ENCODE measurements at places on chromosomes 13 and 19. TPM values are rescaled to one million over a fixed set of nuclear protein-coding genes. Genes with fewer than 3 reads are reported as not detected.
A peak's percentile ranks its signal among the peaks of the same experiment; 100 is the strongest.

The ZNF780A gene
- 14.4 TPM for total RNA-seq

The SIGLEC8 gene
- not detected for total RNA-seq

The ATP8A2 gene
- 1.1 TPM for total RNA-seq

The PLPPR3 gene
- 18.2 TPM for total RNA-seq

The ZNF737 gene
- total RNA-seq = 15.3 TPM

GRCh38 chr19:5093948-5094718 is 125.2 kb downstream of the KDM4B start:
- DNase-seq = no peak

DNA sequence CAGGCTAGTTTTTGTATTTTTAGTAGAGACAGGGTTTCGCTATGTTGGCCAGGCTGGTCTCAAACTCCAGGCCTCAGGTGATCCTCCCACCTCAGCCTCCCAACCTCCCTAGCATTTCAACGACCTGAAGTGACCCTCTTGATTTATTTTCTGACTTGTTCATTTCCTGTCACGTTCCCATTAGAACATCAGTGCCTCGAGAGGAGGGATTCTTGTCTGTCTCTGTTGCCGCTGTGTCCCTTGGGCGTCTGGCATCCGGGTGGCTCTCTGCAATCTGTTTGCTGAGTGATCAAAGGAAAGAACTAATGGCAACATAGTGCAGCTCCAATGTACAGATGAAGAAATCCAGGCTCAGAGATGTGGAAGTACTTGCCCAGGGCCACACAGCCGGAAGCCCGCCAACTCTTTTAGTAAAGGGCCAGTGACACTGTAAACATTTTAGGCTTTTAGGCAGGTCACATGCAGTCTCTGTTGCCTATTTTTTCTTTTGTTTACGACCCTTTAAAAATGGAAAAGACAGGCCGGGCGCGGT is 47.5 kb downstream of the NFIC start:
- DNase-seq = no peak

DNA sequence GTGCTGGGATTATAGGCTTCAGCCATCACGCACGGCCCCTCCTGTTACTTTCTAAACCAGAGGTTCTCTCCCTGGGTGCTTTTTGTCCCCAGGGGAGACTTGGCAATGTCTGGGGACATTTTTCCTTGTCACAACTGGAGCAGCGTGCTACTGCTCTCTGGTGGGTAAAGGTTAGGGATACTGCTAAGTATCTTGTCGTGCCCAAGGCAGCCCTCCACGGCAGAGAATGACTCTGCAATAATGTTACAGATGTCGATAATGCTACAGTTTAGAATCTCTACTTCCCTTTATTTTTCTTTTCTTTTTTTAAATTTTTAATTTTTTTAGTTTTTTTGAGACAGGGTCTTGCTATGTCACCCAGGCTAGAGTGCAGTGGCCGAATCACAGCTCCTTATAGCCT is 38.0 kb downstream of the ADGRE1 start:
- DNase-seq = no peak

- DNase-seq = no peak
Measured at GRCh38 chr19:44303976-44304568, 753 bp downstream of the ZNF235 start.

DNA sequence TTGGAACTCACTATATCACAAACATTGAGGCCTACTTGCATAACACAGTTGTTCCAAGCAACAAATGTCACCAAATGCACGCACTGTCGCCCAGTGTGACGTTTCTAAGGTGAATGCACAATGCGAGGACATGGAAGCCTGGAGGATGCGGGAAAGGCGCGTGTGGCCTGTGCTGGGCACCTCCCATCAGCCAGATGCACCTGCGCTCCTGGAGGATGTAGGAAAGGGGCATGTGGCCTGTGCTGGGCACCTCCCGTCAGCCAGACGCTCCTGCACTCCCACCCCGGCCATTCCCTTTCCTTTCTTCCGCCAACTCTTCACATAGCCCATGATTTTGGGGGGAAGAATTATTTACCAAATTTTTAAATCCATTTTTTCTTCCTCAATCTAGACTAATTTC is 202.4 kb upstream of the SOX1 start:
- no peak for DNase-seq

- no peak for DNase-seq
Measured at GRCh38 chr13:32530841-32531253, 7.7 kb downstream of the N4BP2L2 start.

- no peak for DNase-seq
Measured at GRCh38 chr19:16540948-16541347, 1.3 kb downstream of the CHERP start.

- no peak for DNase-seq
Measured at GRCh38 chr19:28785971-28786370, 427.0 kb downstream of the UQCRFS1 start.

- no peak for DNase-seq
Measured at GRCh38 chr19:50909240-50910070, 1.7 kb downstream of the KLK4 start.

DNA sequence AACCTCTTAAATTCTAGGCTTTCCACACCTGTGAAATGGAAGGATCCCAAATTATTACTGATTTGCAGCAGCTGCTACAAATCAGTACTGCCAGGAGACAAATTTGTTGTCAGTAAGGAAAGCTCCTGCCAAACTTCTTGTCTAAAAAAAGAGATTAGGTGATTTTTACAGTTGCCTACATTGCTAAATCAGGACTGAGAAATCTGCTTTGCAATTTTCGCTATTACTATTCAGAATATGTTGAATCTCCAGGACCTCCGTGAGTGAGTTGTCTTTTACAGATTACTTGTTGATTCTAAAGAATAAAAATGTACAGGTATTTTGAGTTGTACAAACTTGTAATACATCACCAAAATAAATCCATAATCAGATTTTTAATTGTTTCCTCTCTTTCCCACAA is 1815.9 kb downstream of the PCDH9 start:
- no peak for DNase-seq

GRCh38 chr13:75402787-75403186 is 79.2 kb downstream of the TBC1D4 start:
- DNase-seq = no peak

DNA sequence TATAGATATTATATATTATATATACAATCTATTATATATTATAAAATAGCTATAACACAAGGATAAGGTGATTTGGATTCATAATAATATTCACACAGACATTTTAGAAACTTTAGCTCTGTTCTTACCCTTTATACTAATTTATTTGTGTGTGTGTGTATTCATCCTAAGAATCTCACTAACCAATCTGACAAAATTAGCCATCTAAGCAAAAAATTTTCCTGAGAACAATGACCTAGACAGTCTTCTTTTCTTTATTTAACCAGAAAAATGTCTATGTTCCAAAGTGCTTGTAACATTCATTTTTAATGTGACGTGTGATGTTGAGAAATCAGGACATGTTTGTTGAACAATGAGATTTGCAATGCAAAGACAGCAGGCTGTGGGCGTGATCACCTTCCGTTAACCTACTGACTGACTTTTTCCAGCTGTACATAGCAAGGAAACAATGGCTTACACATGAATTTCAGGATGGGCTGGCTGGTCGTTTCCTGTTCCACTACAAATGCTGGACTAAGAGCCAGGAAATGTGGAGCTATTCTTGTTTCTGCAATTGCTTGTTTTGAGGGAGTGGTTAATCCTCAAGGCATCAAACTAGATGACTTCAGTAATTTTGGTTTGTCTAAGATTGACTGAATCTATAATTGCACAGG is 634.6 kb upstream of the ARGLU1 start:
- DNase-seq = no peak

- no peak for DNase-seq
Measured at GRCh38 chr19:40286235-40286970, 1.3 kb upstream of the AKT2 start.

GRCh38 chr19:55637534-55637933 is 3.3 kb upstream of the ZNF580 start:
- no peak for DNase-seq

- no peak for DNase-seq
Measured at GRCh38 chr19:32914879-32915660, 45.5 kb upstream of the SLC7A9 start.

DNA sequence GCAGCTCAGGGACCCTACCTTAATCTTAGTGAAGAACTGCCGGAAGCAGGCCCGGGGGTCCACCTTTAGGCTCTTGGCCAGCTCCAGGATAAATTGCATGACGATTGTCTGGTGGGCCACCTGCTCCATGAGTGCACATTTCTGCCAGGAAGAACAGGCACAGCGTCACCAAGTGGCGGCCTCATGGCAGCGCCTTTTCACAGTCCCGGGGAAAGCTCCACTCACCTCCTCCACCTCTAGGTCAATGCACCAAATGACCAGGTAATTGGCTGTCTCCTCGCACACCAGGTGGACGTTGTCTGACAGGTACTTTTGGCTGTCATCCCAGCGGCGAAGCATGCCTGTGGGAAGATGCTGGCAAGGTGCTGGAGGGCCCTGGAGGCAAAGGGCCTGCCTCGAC is 8.3 kb downstream of the CDC37 start:
- no peak for DNase-seq

GRCh38 chr19:7888145-7888825 is at the start of gene LRRC8E:
Gene LRRC8E (plus strand): TSS chr19:7888510. CDS start chr19:7895604, 7,094 bp downstream.
- DNase-seq = no peak

DNA sequence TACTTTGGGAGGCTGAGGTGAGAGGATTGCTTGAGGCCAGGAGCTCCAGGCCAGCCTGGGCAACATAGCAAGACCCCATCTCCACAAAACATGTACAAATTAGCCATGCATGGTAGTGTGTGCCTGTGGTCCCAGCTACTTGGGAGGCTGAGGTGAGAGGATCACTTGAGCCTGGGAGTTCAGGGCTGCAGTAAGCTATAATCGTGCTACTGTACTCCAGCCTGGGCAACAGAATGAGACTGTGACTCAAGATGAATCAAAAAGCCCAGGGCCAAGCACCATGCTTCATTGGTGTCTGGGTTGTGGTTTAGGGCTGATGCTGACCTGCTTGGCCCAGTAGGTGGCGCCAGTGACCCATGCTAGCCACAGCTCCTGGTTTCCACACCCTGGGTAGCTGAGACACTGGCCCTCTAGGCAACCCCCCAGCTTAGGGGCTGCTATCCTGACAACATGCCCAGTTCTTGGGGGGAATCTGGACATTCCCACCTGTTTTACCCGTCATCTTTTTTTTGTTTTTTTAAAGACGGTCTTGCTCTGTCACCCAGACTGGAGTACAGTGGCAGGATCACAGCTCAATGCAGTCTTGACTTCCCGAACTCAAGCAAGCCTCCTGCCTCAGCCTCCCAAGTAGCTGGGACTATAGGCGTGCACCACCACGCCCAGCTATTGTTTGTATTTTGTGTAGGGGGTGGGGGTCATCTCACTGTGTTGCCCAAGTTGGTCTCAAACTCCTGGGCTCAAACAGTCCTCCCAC is 5.5 kb downstream of the CCDC124 start:
- peak; percentile 89 for DNase-seq

- no peak for DNase-seq
Measured at GRCh38 chr13:100364591-100364990, 224.0 kb downstream of the GGACT start.

- peak; percentile 49 for DNase-seq
Measured at GRCh38 chr13:110258876-110259631, 47.9 kb downstream of the COL4A1 start.

GRCh38 chr13:30022796-30023195 is 172.4 kb upstream of the UBL3 start:
- no peak for DNase-seq

DNA sequence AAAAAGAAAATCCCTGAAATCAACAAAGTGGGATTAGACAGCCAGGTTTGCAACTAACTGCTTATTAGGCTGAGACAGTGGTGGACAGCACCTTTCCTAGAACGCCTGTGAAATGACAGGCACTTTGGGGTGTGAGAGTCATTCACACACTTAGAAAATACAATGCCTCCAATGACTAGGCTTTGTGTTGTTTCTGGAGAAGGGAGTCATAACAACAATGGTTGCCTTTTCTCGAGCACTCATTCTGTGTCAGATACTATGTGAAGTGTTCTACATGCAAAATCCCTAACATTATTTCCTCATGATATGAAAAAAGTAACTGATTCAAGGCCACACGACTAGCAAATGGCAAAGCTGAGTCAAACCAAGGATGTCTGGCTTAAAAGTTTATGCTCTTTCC is 41.2 kb downstream of the SACS start:
- no peak for DNase-seq

DNA sequence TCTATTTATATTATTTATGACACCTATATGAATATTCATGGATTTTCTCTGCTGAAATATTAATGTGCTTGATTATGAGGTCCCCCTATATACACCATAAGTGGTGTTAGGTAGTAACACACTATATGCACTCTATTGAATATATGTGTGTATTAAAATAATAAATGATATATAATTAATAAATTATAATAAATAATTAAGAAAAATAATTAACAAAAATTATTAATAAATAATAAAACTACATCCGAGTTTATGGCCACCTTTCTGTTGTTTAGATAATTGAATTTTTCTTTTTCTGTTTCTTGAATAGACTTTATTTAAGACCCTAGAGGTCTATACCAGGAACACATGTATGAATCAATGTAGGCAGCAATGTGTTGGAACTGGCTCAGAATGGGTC is 20.9 kb upstream of the ARHGEF18 start:
- DNase-seq = no peak

- no peak for DNase-seq
Measured at GRCh38 chr19:35731779-35732405, 10.4 kb downstream of the IGFLR1 start.

DNA sequence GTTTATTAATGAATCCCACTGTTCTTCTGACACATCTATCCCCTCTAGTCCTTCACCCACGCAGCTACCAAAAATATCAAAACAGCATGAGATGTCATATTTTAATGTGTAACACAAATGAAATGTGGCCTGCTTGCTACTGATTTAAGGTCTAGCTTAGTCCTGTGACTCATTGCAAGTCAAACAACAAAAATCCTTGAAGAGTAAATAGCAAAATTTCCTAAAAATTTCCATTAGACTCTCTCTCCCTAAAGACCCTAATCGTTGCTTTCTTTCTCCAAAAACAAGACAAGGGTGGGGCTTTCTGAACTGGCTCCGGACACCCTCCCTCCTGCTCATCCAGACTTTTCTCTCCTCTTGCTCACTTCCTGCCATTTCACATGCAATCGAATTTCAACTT is 99.9 kb upstream of the IPO5 start:
- no peak for DNase-seq

DNA sequence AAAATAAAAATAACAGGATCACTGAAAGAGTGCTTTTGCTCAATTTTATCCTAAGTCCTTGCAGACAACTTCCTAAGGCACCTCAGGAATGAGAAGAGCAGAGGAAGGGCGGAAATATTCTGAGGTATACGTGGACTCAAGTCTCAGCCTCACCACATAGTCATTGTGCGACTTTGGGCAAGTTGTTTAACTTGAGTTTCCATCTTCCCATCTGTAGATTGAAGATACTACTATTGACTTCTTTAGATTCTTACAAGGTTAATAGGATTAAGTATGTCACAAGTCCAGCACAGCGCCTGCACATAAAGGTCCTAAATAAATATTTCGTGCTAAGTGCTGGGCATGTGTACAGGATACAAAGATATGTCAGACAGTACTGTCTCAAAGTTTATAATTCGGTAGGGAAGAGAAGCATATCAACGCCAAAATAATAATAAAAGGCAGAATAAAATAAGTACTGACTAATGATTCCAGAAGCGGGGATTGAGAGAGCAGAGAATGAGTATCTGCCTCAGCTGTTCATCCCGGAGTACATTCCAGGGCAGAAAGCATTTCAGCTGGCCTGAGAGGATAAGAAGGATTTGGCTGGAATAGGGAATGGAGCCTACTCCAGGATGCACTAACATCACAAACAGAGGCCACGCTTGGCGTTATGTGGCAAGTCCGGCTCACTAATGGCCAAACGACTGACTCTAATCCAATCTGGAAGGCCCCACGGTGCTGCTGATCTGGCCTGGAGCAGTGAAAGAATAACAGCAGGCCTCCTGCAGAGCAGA is 139.7 kb downstream of the FLT1 start:
- no peak for DNase-seq
